Suppressor macrophage (primary cell): ENCODE measurements at places on chromosomes 12 and 14.

DNA sequence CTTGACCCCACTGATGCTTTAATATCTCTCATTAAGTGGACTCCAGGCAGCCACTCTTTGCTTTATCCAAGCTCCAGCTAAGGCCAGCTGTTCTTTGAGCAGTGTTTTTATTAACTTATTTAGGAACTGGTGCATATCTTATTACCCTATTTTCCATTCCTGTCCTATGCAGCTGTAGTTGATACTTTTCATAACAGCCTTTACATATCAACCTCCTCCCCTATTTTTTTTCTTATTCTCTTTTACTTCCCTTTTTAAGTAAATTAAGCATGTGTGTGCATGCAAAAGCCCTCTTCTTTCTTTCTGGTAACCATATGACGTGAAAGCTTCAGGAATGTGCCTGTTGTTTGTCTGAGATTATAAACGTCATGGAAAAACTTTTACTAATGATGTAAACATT is 121.2 kb downstream of the PTPRQ start:
- peak; percentile 4 for DNase-seq

DNA sequence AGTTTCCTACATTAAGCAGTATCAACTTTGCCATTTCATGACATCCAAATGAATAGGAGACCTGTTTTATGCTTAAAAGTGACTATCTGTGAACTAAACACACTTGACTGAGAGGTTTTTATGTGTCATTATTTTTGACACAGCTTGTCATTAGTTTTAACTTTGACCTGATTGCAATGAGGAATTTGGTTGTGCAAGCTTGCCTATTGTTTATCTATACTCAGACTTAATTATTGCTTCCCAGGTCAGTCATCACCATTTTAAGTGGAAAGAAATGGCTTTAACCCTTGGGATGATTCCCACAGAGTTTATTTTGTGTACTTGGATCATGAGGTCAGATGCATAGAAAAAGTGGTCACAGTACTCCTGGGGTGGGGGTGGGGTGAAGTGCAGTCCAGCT is 171.0 kb upstream of the PRICKLE1 start:
- DNase-seq, result no peak

DNA sequence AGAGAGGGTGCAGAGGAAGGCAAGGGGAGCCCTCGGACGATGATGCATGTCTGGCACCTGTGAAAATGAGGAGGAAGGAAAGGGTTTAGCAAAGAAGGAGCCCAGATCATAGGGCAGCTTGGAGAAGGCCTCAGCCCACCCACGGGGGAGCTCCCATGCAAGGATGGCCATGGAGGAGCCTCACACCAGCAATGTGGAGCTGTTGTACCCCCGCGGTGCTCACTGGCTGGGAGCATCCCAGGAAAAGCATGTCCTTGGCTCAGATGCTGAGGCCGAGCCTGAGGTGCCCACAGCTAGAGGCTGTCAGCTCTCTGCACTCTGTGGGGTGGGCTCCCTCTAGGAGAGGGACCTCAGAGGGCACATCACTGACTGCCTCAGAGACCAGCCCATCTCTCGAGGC is 622.6 kb downstream of the AACS start:
- no peak for DNase-seq

DNA sequence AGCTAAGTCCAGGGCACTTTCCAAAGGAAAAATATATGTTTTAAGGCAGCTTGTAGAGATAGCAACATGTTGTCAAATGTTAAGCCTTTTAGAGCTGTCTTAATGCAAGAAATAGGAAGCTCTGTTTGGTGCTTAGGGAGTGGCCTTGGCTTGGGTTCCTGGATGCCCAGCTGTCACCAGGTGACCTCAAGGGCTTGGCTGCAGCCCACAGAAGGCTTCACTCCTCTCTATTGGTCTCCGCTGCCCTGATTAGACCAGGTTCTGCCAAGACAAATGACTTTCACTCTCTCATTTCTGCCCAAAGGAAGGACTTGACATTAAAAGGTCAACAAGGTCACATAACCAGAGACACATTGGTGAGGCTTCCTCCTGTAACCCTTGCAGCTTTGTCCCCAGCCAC is 76.8 kb downstream of the WSCD2 start:
- no peak for DNase-seq

GRCh38 chr12:46722394-46723185 is 103.2 kb downstream of the SLC38A4 start:
- no peak for DNase-seq

DNA sequence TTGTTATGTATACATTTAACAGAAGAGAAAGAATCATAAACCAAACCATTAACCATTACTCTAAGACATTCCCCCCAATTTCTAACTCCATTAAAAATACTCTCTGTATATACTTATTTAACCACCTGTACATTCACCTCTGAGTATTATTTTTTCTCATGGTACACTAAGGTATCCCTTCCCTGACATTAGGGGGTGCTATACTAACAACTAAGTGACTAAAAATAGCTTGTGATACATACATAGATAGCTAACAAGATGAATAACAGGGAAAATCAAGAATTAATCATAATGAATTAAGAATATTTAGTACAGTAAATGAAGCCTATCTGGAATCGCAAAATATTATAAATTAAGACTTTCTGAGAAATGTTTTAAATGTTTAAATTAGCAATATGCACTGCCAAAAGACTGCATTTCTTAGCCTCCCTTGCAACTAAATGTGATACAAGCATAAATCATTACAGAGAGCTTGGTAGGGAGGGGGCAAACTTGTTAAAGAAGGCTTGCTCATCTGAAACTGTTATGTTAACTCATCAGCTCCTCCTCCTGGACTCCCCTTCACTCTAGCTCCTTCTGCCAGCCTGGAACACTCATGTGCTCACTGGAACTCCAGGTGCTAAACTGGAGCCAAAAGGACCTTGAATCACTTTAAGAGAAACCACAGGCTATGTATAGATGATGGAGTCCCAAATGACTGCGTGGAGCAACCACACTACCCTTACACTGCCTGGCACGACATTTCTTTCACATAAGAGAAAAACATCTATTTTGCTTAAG is 14.9 kb downstream of the C2CD5 start:
- peak; percentile 66 for DNase-seq

DNA sequence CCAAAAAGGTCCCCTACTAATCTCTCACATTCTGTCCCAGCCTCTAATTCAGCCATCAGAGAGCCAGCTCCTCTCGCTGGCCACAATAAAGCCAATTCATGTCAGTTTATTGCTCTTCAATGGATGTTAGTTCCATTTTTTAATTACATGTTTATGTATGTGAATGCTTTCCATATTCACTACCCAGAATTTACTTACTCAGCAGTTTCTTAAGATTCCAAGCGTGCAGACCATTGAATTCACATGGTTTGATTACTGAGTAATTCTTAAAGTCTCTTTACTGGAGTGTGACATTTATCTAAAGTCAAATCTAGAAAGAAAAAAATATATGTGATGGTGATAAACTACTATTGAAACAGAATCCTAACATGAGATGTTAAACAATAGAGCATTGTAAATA is 102.2 kb downstream of the LLPH start:
- no peak for DNase-seq

DNA sequence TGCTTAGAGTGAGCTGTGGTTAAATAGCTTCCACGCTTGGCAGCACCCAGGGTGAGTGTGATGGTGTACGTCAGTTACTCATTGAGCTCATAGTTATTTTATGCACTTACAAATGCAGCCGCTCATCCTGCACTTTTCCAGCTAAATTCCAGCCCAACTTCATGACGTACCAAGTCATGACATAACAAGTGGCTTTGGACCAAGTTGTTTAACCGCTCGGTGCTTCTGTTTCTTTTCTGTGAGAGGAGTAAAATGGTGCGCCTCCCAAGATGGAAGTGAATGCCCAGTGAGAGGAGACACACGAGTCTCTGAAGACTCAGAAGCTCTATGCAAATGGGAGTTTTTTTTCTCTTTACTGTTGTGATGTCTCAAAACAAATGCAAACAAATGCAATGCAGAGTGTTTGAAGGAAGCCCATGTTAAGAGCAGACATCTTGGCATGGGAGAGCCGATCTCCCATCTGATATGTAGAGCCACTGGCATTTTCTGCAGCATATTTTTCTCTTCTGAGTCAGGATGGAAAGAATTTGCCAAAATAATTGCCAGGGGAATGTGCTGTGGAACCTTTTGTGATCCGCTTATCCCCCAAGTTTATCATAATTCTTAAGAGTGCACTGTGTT is 72.2 kb downstream of the FBXW8 start:
- DNase-seq, result no peak

DNA sequence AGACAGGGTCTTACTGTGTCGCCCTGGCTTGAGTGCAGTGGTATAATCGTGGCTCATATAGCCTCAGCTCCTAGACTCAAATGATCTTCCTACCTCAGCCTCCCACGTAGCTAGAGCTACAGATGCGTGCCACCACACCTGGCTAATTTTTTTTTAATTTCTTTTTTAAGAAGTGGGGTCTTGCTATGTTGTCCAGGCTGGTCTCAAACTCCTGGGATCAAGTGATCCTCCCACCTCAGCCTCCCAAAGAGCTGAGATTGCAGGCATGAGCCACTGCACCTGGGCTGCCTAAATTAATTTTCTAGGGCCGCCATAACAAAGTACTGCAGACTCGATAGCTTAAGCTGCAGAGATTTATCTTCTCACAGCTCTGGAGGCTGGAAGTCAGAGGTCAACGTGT is 9.1 kb downstream of the LTBR start:
- no peak for DNase-seq

DNA sequence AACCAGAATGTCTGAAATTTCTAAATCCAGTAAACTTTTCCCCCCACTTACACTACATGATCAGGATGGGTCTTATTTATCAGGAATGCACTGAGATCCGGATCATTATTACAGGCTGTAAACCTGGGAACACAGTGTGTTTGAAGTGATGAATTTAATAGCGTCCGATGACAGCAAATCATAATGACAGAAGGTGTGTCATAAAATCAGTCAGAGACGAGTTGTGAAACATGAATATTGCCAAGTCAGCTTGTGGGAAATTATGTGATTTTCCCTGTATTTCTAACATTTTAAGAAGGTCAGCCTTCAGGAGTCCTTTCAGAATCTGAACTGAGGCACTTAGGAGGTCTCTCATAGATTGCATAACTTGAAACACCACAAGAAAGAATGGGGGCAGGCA is 36.7 kb downstream of the RERG start:
- no peak for DNase-seq

DNA sequence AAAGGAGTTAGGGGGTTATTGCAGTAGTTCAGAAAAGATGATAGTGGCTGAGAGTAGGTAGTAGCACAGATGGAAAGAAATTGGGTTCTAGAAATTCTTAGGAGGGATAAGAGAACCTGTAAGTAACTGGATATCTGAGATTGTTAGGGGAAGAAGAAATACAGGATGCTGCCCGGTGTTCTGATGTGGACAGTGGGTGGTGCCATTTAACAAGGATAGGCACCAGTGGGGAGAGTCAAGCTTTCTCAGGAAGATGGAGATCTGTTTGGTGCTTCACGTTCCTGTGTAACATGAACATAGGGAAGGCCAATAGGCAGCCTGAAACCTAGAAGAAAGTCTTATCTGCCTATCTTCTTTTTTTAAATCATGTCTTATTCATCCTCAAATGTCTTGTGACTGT is 245.9 kb downstream of the NPAS3 start:
- DNase-seq, result no peak

- DNase-seq, result peak; percentile 2
These were observed 465.0 kb upstream of the SOX5 start for GRCh38 chr12:24414480-24414879.
